Stimulated activated CD4-positive, alpha-beta T cell treated with anti-CD3 and anti-CD28 coated beads, Interleukin-2, amount 100 ng/mL, for 48 hours (primary cell): ENCODE measurements at places on chromosomes 1 and 21.

DNA sequence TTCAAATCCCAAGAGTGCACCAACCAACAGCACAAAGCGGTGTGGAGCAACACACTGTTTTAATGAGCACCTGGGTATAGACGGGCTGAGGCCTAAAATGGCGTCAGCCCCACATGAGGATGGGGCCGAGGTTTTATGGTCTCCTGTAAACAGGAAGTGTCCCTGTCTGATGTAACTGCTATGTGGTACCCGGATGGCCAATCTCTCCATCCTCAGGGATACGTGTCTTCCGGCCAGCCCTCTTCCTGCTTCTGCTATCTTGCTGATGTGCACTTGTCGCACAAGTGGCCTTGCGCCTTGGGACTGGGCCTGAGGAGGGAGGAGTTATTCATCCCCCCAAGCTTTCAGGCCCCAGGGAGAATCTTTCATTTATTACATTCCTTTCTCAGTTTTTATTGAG, 73.5 kb downstream of the CNST start:
- no peak for DNase-seq

- no peak for DNase-seq
Measured at GRCh38 chr21:37459575-37459974, 93.0 kb downstream of the DYRK1A start.

GRCh38 chr1:221963742-221964141, 221.9 kb upstream of the DUSP10 start:
- DNase-seq: no peak

DNA sequence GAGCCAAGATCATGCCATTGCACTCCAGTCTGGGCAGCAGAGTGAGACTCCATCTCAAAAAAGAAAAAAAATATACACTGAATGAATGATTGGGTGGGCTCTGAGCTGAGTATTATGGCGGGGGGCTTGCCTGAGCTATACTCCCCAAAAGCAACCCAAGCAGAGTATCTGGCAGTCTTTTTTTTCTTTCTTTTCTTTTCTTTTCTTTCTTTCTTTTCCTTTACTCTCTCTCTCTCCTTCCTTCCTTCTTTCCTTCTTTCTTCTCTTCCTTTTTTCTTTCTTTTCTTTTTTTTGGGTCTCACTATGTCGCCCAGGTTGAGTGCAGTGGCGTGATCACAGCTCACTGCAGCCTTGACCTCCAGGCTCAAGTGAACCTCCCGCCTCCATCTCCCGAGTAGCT, 27.7 kb downstream of the KIAA1614 start:
- DNase-seq: no peak

DNA sequence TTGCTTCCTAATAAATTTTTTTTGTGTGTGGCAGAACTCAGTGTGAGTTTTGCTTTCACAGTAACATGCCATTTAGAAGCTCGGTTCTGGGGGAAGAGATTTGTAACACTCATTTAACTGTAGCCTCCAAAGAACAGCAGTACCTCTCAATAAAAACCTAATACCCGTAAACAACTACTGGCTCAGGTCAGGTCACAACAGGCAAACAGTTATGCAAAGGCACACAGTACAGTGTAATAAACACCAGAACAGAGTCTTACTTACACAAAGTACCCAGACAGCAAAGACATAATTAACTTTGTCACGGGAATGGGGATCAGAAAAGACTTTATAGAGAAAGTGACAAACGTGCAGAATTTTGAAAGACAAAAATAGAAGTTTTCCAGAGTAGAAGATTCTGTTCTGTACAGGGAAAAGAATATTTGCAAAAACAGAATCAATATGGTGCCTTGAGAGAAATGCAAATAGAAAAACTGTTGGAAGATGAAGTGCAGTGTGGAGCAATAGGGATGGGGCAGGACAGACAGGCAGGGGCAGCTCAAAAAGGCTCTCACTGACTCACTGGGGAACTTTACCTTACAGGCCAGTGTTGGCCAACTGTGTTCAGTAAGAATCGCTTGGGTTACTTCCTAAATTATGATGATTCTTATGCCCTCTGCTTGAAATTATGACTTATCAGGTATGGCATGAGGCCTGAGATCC, 38.8 kb downstream of the EGLN1 start:
- DNase-seq: no peak

DNA sequence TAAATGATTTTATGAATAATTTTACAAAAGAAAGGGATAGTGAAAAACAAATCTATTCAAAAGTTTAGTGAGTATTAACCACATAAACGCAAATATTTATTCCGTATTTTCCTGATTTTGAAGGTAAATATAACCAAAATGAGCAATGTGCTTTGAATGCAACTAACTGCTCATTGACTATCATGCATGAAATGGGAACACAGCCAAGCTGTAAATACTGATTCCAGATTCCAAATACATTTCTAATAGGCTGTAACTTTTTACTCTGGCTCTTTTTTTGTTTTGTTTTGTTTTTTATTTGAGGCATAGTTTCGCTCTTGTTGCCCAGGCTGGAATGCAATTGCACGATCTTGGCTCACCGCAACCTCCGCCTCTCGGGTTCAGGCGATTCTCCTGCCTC, 41.8 kb downstream of the SELENOF start:
- DNase-seq: no peak

DNA sequence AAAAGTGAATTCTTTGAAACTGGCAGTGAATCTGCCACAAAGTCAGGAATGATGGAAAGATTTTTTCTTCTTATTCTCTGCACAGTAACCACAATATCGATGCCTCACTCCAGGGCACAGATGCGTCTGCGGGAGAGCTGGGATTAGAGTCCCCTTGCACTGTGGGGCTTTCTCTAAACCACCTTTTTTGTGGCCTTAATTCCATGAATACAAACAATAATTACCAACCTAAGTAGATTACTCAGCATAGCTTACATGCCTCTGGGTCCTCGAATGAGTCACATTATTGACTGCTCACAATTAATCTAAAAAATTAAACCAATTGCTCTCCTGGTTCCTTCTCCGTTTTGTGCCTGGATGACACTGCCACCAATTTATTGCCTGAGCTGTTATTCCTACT, 125.8 kb downstream of the KAZN start:
- DNase-seq: no peak

DNA sequence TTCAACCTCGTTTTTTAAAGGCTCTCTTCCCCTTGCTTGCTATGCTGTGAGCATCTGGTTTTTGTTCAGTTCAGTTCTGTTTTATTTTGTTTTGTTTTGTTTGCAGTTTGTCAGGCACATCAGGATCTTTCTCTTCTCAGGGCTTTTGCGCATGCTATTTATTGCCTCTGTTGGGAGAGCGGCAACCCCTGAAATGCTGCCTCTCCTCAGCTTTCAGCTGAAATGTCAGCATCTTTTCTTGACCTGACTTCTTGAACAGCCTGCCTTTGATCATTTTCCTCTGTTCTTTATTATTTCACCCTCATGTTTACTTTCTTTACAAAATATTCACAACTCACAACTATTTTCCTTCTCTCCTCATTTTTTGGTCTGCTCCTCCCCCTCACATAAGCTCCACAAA, 50.4 kb upstream of the RC3H1 start:
- DNase-seq: no peak

- DNase-seq: no peak
Measured at GRCh38 chr1:226754793-226755533, 15.9 kb upstream of the ITPKB start.

- DNase-seq: no peak
Measured at GRCh38 chr1:182587093-182587492, 2.0 kb downstream of the RNASEL start.

DNA sequence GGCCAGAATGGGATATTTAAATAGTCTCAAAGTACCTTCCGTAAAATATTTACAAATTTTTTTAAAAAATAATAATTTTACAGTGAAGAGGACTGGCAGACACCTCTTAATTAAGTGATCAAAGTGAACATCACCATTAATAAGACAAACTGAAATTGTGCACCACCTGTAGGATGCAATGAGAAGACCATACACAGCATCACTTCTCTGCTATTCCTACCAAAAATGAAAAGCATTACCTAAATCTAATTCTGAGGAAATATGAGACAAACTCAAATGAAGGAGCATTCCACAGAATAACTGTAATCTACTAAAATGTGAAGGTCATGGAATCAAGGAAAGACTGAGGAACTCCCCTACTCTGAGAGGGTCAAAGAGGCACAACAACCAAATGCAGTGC, 68.2 kb upstream of the PRDX6 start:
- no peak for DNase-seq

- no peak for DNase-seq
Measured at GRCh38 chr1:186435336-186435735, 25.6 kb downstream of the PDC start.

DNA sequence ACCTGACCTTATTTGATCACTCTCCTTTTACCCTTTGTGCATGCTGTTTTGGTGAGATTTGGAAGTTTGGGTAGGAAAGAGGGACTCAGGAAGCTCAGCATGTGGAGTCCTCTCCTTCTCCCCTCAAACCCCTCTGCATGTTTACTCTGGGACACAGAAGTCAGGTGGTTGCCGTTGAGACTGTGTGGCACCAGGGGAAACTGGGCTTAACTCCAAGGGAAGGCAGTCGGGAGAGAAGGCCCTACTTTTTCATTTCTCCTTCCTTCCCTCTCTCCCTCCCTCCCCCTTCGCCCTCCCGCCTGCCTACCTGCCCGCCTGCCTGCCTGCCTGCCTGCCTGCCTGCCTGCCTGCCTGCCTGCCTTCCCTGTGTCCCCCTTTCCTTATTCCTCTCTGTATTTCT, 34.8 kb upstream of the TTC22 start:
- DNase-seq: no peak

- peak; percentile 77 for DNase-seq
Measured at GRCh38 chr1:8873506-8874229, 4.8 kb downstream of the ENO1 start.

DNA sequence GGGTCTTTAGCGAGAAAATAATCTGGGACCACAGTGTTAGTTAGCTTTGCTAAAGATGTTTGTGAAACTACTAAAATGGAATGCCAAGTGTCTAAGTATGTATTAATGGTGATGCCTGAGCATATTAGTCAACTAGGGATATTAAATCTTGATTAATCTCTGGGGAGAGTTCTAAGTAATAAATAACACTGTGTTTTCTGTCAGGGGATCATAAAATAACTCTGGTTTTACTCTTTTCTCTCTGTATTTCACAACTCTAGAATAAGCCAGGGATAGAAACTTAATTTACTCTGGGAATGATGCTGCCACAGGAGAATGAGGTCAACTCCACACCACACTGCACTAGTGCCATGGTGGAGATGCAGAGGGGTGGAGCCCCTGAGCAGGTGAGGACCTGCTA, 399.2 kb downstream of the PTBP2 start:
- no peak for DNase-seq

GRCh38 chr1:168466714-168467131, 77.1 kb downstream of the XCL2 start:
- DNase-seq: no peak

DNA sequence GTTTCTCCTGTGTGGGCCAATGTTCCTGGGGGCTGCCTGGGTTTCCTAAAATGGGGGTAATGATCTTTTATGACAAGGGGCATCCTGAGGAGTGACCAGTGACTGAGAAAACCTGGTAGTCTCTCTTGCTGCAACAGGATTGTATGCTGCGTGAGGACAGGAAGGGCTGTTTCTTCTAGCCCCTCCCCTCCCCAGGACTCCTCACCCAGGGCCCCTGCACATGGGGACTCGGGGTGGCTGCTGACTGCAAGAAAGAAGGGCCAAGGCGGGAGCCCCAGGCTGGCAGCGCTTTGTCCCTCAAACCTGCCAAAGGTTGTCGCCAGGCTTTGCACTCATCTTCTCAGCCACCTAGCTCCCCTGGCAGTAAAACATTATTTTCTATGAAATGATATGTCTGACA, 442.4 kb downstream of the CAMTA1 start:
- DNase-seq: no peak

DNA sequence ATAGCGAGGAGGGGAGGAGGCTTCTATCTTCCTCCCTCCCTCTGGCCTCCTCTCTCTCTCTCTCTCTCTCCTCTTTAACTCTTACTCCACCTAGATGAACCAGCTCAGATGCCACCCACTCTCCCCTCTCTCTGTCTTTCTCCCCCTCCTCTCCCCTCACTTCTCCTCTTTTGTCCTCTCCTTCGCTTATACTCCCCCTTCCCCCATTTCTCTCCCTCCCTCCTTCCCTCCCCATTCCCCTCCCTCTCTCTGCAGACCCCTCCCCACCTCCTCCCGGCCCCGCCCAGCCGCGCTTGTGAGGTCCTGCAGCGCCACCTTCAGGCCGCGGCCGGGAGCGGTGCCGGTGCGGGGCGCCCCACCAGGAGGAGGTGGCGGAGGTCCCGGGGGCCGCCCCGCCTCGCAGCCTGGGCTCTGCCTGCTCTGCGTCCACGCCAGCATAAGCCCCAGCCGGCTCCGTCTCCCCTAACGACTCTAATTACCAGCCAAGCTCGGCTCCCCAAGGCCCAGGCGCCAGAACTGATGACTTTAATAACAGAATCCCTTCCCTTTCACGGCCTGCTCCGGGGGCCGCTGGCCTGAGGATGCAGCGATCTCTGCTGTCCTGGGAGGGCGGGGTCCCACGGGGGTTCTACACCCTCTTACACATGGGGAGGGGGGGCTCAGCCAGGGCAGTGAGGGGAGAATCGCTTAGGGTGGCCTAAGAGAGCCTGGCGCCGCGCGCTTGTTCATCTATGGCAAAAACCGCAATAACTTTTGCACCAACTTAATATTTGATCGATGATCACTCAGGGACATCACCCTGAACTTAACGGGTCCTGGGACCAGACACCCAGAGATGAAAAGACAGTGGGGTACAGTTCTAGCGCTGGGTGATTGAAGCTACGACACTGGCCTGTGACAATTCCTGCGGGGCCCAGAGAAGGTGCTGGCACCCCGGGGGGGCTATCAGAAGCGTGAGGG, 637.3 kb downstream of the MATN1 start:
- DNase-seq: peak; percentile 28

DNA sequence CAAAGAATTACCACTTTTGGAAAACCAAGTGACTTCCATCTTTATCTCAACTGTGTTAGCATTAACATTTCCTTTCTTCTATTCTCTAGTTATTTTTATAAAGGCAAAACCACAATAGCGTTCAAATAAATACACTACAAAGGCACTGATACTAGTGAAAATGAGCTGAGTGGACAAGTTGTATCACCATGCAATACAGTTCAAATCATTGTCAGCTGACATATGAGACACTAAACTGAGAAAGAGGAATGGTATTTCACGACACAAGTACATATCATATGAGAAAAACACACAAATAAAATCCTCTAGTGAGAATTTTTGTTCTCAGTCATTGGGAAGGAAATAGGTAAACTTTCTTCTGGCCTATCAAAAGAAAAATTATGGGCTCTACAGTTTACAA, 26.2 kb downstream of the ENAH start:
- no peak for DNase-seq

DNA sequence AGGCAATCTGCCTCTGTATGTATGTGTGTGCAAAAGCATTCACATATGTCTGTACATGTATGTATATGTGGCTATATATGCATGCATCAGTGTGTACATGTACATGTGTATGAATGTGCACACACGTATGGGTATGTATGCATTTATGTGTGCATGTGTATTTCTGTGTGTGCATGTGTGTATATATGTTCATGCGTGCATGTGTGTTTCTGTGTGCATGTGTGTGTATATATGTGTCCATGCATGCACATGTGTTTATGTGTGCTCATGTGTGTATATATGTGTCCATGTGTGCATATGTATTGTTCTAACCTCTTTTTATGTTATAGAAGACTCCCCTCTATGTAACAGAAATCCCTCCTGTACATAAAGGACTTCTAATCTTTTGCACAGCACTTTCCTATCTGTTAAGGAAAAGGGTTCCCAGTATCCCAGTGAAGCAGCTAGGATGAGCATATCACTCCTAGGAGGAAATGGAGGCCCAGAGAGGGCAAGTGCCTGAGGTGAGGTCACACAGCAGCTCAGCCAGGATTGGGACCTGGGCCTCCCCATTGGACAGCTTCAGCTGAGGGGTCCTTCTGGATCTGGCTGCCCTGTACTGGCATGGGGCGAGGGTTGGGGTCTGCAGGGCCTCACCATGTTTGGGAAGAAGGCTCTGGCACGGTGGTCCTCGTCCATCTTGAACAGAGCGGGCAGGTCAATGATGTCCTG, 15.8 kb upstream of the SDHB start:
- no peak for DNase-seq
